ENCODE measurements at places on chromosomes 7 and 10.

DNA sequence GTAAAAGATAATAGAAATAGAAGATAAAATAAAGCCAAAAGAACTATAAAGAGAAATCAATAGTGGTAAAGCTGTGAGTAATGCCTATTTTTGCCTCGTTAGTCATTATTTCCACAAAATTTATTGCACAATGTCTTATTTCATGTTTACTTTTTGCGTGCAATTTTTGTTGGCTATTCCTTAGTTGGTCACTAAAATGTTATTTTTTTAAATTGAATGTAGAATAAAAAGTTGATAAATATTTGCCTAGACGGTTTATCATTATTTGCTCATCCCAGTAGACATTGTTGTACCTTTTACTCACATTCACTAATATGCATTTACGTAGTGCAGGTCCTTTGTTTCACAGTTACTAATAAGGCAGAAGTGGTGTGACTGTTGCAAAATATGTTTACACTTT, 227.8 kb upstream of the BMPER start:
- DNase-seq = no peak

DNA sequence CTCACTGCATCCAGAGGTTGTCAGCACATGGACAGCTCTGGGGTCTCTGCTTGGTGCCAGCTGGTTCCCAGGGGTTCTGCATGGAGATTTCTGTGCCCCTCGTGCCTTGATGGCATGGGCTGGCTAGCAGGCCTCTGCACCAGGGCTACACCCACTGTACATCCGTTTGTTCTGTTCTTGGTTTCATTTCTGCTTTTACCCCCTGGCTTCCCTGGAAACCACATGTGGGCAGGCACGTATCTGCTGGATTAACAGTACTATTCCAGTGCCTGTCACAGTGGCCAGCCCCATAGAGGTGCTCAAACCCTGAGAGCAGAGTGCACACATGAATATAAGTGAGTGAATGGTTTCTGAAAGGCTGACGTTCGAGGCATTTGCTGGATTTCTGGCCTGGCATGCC, 207.2 kb upstream of the GPR26 start:
- DNase-seq = no peak

- DNase-seq = no peak
Measured at GRCh38 chr10:78910886-78911285, 157.9 kb upstream of the ZMIZ1 start.

DNA sequence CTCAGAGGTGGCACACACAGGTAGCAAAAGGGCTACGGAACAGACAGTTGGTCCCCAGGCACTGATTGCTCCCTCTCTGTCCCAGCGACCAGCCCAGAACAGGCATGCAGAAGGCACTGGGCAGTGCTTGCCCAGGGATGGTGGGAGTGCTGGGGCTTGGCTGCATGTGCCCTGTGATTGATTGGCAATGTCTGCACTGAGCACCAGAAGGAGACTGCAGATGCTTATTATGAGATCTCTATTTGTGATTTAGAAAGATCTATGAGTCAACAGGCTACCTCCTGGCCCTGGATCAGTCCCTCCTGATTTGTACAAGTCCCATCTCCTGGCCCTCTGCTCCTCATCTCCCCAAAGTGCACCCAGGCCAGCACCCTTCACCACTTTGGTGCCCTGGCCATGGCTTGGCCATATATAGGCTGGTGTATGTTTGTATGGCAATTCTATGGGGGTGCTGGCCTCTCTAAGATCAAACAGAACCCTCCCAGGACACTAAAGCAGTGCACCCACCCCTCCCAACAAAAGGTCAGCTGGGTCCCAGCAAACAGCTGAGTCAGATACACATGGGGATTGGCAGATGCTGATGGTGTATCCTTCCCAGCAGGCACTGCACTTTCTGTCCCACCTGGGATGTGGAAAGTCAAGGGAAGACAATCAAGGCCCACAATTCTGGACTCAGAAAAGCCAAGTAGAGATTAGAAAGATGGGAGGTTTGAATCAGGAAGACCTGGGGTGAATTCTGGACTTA, 30.9 kb downstream of the CAMK2B start:
- DNase-seq = no peak

DNA sequence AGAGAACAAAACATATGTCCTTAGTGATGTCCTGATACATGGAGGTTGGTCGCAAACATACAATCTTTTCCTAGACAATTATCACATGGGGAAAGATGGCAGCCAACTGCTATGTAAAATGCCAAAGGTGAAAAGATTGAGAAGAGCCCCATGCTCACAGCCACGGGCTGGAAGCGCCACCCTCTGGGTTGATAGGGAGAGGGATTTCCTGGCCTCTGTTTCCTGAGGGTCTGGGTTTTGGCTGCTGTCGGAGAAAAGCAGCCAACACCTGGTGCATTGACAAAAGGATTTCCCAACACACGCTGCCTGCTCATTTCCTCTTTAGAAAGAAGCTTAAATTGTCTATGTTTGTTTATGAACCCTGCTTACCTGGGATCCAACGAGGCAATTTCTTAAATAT, 43.8 kb downstream of the ITIH5 start:
- no peak for DNase-seq

DNA sequence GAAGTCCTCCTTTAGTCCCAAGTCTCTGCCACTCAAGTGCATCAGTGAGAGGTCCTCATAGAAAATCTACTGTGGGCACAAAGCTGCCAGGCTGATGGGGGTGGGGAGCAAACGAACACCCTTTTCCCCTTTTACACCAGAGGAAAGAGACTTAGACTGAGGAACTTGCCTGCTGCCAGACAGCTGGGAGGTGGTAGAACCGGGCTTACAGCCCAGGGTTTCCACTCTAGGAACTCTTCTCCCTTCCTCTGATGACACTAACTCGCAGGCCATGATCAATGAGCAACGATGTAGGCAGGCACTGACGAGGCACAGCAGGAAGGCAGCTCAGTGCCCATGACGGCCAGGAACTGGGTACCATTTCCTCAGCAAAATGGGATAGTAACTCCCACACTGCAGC, 11.0 kb upstream of the SH2D4B start:
- DNase-seq = no peak

- no peak for DNase-seq
Measured at GRCh38 chr7:138460176-138460648, at the start of gene TRIM24. TRIM24 (plus strand) TSS chr7:138460259; CDS start chr7:138460549, 290 bp downstream.

DNA sequence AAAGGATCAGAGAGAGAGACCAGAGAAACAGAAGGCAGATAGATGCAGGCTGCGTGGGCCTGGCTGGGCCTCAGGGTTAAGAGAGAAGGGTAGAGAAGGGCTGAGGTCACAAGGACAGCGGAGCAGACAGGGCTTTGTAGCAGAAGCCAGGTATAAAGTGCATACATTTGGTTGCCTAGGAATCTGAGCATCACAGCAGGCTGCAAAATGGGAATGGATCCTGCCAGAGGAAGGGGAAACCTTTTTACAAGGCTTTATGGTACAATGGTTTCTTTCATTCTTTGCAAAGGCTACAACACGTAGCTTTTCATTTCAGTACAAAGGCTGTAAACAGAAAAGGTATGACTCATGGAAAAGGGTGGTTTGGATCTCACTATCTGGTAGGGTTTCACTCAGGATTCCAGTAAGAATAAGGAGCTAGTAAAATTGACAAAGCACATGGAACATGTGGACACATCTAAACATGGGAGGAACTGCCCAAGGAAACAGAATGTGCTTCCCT, 275.1 kb downstream of the DOCK4 start:
- DNase-seq = peak; percentile 92

- DNase-seq = no peak
Measured at GRCh38 chr10:68684413-68684812, 36.6 kb upstream of the CCAR1 start.

GRCh38 chr7:99238558-99239341, 30.8 kb upstream of the KPNA7 start:
- DNase-seq = no peak

DNA sequence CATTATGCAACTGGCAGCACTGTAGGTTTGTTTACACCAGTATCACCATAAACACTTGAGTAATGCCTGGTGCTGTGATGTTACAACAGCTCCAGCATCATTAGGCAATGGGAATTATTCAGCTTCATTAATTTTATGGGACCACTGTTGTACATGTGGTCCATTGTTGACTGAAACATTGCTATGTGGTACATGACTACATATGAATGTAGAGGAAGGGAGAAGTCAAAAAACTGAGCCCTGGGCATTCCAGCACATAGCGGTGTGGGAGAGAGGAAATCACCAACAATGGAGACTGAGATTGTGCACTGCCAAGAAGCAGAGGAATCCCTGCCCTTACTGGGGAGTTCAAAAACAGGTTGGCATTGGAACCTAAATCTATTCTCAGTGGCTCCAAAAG, 89.0 kb downstream of the TRIM24 start:
- peak; percentile 88 for DNase-seq

- DNase-seq = no peak
Measured at GRCh38 chr7:13259930-13260329, 572.5 kb downstream of the ARL4A start.

DNA sequence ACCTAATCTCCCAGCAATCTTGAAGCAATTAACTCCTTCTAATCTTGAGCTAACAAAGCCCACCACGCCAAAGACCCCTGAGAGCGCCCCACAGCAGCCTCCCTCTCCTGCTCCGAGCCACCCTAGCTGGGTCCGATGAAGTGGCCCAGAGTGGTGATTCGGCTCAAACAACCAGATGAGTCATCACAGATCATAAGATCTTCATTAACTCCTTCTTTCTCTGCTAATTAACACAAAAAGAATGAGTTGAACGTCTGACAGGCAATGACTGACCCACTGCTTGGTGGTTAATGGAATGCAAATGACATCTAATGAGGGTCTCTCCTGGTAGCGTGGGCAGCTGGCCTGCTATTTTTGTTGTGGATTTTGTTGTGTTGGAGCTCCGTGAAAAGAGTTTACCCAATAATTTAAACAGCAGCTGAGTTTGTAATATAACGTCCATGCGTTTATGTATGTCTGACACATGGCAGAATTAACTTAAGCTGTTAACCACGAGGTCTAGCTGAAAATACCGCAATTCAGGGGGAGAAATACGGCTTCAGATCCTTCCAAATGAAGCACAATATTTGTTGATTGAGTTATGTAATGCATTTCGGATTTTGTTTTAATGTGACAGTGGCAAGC, 161.4 kb downstream of the RAB11FIP2 start:
- peak; percentile 44 for DNase-seq

DNA sequence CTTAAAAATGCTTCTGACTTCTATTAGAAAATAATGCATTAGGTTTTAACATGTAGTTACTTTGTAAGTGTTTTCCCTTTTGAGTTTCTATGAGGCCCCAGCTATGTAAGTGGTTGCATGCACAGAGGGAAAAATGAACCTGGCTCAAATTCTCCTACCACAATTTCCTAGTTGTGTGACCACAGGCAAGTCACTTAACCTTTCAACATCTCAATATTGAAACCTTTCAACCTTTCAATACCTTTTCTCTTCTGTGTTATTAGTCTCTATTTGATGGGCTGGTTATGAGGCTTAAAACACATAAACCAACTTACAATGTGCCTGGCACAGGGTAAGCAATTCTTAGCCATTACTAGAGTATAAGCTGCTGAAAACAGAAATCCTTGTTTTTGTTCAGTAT, 203.0 kb downstream of the KCND2 start:
- DNase-seq = no peak

DNA sequence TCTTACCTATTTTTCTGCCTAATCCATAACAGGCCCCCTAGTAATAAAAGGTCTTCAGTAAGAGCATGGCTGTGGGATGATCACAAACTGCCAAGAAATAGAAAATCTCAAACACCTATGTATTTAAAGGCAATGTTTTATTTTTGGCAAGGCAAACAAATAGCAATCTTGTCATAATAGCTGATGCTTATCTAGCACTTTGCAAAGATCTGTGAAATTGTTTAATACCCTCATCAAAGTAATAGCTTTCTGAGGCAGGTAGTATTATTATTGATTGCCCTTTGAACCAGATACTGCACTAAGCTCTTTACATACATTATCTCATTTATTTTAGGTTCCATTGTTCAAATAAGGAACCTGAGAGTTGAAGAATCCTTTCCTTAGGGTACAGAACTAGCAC, 1.6 kb upstream of the CADPS2 start:
- no peak for DNase-seq

DNA sequence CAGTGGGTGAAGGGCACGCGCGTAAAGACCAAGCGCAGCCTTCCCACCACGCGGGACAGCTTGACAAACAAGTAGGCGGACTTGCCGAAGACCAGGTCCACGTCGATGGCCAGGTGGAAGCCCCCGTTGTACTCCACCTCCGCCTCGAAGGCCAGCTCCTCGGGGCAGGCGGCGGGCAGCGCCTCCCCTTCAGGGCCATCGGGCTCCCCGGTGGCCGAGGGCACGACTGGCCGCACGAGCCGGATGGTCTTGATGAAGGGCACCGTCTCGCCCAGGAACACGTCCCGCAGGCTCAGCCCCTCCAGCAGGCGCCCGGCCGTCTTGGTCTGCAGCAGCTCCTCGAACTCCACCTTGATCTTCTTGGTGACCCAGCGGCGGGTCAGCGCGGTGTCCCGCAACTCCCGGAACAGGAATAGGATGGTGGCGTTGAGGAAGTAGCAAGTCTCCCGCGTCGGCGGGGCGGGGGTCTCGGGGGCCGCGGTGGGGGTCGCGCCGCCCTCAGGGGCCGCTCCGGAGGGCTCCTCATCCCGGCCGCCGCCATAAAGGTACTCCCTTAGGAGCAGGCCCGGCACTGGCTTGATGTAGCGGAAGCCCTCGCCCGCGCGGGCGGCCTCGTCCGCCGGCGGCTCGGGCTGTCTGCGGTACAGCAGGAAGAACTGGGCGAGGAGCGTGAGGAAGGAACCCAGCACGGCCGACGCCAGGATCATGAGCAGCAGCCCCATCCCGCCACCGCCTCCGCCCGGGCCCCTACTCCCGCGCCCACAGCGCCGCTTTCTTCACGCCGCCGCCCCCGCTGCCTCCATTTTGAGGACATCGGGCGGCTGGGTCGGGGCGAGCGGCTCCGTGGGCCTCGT, 507 bp downstream of the PDZD8 start:
- no peak for DNase-seq

DNA sequence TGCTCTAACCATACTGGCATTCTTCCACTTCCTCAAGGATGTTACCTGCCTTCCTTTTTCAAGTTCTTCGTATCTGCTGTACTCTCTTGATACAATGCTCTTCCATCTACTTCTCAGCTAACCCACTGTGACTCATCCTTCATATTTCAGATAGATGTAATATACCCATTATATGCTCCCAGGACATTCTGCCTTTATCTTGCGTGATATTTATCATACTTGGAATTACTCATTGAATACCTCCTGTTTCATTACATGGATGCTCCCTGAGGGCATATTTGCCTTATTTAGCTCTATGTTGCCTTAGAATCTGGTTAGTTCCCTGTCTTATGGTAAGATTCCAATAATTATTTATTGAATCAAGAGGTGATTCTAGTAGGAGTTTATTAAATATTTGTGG, 706.4 kb downstream of the SORCS3 start:
- DNase-seq = no peak

GRCh38 chr10:100742936-100743335, 2.4 kb upstream of the PAX2 start:
- DNase-seq = no peak

Measured in renal cortical epithelial cell (primary cell).